ENCODE measurements at places on chromosomes 13 and 19.

GRCh38 chr13:92716749-92717148 lies 509.9 kb upstream of the GPC6 start:
- no peak for DNase-seq

DNA sequence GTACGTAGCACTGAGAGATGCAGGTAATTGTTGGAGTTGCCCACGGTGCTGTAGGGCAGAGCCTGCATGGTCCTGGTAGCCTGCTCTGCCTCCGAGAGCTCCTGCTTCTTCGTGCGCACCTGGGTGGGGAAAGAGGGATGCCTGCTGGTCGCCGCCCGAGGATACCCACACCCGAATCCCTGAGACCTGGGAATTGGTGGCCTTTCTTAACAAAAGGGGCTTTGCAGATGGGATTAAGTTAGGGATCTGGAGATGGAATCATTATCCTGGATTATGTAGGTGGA lies 9.4 kb downstream of the C3 start:
- DNase-seq = no peak

DNA sequence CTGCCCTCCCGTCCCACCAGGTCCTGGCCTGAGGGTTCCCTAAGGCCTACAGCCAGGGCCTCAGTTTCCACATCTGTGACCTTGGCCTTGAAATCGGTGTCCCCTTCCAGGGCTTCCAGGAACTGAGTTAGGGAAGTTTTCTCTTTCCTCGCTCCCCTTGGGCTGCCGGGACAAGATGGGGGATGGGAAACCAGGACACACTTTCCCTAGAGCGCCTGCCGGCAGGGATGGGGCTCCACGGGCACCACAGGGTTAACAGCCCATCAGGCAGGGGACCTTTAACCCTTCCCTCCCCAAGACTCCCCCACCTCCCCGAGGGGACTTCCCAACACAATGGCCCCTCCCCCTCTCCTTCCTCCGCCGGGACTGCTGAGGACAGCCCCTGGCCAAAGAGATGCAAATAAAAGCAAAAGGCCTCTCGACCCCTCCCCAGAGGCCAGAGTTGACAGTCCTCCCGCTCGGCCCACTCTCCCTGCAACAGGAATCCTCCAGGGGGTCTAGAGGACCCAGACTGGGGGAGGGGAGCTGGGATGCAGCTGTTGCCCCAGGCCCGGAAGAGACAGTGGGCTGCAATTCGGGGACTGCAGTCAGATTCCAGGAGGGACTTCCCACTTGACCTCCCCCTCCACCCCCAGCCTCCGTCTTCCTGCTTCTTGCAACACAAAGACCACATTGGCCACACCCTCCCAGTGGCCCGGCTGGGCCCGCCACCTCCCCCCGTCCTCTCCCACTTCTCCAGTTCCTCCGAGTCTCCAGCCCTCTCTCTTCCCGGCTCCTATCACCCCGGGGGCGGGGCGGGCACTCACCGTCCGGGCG lies 3.4 kb downstream of the BBC3 start:
- DNase-seq = no peak

DNA sequence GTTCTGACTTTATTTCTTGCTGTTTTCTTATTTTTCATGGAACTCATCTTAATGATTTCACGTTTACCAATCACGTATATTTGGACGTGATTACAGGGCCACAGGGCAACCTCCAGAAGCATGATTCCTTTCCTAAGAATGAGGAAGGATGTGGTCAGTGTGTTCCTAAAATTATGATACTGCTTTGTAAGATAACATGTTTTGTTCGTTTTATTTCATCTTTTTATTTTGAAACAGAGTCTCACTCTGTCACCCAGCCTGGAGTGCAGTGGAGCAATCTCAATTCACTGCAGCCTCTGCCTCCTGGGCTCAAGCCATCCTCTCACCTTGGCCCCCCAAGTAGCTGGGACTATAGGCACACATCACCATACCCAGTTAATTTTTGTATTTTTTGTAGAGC lies 24.8 kb upstream of the LAIR1 start:
- no peak for DNase-seq

GRCh38 chr13:80973721-80974120 lies 632.8 kb upstream of the SPRY2 start:
- DNase-seq = no peak

DNA sequence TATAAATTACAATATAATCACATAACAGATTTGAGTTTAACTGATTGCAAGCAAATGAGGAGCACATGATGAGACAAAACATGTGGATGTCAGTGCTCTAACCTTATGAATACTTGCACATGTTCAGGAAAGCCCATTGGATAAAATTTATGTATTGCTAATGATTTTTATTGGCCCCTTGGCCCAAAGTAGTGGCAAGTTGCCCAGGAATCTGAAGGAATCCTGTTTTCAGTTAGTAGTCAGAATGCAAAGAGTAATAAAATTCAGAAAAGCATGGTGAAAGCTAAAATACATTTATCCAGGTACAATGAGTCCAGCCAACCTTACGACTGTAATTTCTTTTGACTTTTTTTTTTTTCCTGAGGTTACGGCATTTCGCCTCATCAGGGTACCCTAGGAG lies 1539.4 kb downstream of the EFNB2 start:
- DNase-seq = no peak

DNA sequence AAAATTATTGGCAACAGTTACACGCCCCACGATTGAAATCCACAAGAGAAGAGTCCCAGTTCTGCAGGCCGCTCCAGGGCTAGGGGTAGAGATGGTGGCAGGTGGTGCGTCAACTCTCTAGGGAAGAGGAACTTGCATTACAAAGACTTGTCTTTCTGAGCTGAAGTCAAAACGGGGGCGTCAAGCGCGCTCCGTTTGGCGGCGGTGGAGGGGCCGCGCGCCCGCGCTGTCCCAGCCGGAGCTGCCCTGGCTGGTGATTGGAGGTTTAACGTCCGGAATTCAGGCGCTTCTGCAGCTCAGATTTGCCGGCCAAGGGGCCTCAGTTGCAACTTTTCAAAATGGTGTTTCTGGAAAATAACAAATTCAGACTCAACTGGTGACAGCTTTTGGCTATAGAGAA lies 38.9 kb downstream of the SOX1 start:
- DNase-seq = no peak

GRCh38 chr13:102461302-102461701 lies 59.5 kb upstream of the FGF14 start:
- no peak for DNase-seq
